HT-29 (cell line): ENCODE measurements at places on chromosomes 16 and 17. TPM values are rescaled to one million over a fixed set of nuclear protein-coding genes. Genes with fewer than 3 reads are reported as not detected.

DNAI2 gene
- total RNA-seq = not detected in 2 replicates

LAT gene
- total RNA-seq = 14.8 and 22.7 TPM in 2 replicates

GP2 gene
- not detected in 2 replicates for total RNA-seq

UBALD2 gene
- 63.7 and 72.5 TPM in 2 replicates for total RNA-seq
